Stimulated activated CD8-positive, alpha-beta memory T cell treated with anti-CD3 and anti-CD28 coated beads, Interleukin-7, amount 100 ng/mL, for 1 hour (primary cell): ENCODE measurements at places on chromosomes 2 and 18.

DNA sequence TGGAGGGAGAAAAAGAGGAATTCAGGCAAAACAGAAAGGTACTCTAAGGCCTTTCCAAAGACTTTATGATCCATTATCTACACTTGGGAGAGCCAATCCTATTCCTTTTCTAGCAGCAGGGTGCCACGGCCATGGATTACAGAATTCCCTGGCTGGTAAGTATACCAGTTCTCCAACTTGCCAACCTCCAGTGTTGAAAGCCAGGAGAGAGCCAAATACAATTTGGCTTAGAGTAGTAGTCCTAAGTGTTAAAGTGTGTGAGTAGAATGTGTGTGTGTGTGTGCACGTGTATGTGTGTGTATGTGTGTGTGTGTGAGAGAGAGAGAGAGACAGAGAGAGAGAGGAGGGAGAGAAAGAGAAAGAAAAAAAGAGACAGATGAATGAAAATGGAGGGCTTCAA is 43.3 kb downstream of the WDPCP start:
- DNase-seq = no peak

GRCh38 chr2:190947711-190948251 is 66.2 kb downstream of the STAT1 start:
- DNase-seq = no peak

DNA sequence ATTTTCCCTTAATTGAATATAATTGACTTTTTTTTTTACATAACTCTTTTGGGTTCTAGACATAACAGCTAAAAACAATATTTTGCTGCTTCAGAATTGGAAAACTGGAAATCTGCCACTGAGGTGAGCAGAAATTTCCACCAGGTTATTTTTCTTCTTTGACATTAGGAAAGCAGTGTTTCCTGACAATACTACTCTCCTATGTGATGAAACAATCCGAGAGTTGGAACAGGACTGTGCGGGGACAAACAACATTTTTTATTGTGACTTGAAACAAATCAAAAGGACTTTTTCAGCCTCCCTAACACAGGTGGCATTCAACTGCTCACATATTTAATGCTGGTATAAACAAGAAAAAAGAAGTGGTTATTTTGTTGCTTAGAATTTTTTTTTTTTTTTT is 237.2 kb downstream of the RNF152 start:
- DNase-seq = no peak

- DNase-seq = no peak
Observed at GRCh38 chr2:171909266-171909665, 13.0 kb upstream of the HAT1 start.

GRCh38 chr2:97739893-97740245 is 26.5 kb downstream of the ZAP70 start:
- DNase-seq = no peak

DNA sequence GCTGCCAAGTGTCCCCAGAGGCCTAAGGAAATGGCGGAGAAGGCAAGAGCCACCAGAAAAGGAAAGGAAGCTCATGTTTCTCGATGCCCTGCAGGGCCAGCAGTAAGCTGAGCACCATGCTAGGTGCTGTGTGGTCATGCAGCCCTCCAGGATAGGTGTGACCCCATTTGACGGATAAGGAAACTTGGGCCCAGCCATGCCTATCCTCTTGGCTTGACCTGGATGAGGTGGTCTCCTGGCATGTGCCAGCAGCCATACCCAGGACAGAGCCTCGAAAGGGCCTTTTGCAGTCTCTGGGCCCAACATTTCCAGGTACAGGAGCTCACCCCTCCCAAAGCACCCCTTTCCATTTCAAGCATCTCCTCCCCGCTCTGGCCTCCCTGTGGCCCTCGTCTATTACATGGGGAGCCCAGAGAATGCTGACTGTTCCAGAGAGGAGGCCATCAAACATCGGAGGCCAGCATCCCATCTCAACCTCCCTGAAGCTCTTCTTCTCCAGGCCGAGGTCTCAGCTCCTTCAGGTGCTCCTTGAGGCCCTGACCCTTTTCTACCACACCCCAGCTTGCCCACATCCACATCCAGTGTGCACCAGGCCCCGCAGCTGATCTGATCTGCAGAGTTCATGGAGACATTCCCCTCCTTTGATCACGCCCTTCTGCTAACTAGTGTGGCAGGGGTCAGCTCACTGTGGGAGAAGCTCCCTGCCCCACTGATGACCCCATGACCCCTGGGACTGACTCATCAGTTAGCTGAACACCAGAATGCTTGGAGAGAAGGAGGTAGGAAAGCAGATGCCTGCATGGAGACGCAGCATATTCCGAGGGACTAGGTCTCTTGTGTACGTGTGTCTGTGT is 208.4 kb downstream of the TNS1 start:
- DNase-seq = no peak
